ENCODE measurements at places on chromosomes 4 and X.

DNA sequence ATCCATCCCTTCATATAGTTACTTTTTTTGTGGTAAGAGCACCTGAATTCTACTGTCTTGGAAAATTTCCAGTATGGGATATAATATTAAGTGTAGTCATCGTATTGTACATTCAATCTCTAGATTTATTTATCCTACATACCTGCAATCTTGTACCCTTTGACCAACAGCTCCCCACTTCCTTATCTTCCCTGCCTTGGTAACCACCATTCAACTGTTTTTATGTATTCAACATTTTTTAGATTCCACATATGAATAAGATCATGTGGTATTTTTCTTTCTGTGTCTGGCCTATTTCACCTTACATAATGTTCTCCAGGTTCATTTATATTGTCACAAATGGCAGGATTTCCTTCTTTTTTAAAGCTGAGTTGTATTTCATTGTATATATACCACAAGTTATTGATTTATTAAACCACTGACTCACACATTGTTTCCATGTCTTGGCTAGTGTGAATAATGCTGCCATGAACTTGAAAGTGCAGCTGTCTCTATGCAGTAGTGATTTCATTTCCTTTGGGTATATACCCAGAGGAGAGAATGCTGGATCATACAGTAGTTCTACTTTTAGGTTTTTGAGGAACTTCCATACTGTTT lies 572.5 kb downstream of the MAGEB5 start:
- no peak for DNase-seq

- DNase-seq: no peak
Observed at GRCh38 chr4:173936861-173937260, 346.6 kb downstream of the FBXO8 start.

- DNase-seq: no peak
Observed at GRCh38 chr4:38060829-38061431, 100.7 kb downstream of the PTTG2 start.

DNA sequence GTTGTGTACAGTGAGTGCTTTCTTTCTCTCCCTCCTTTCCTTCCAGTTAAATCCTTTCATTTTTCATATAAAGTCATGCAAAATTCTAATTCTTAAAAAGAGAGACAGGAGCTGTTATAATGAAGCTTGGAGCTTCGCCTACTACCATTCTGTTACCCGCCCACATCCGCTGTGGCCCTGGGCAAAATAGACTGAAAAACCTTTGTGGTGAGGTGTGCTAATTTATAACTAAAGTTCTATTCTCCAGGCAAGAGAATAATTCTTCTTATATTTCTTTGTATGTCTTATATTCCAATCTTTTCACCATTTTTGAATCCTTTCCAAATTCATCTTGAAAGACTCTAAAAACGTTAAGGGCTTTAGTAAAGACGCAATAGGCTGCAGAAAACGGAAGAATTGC lies 7.0 kb downstream of the QRFPR start:
- no peak for DNase-seq

Data from CD4-positive, alpha-beta T cell treated with Interferon alpha-2 for 1 hour (primary cell).